Hematopoietic multipotent progenitor cell (in vitro differentiated cells): ENCODE measurements at places on chromosomes 4 and X. TPM values are rescaled to one million over a fixed set of nuclear protein-coding genes. Genes with fewer than 3 reads are reported as not detected.

The ZCCHC18 gene
- 3.8 TPM for total RNA-seq

The ADGRG2 gene
- total RNA-seq = not detected

GRCh38 chrX:104749951-104750610, 184.1 kb downstream of the IL1RAPL2 start:
- DNase-seq = no peak

- DNase-seq = peak; percentile 72
Observed at GRCh38 chrX:101759000-101759399, 99.3 kb upstream of the ARMCX2 start.

GRCh38 chrX:123561439-123562215, 171.2 kb downstream of the THOC2 start:
- no peak for DNase-seq

DNA sequence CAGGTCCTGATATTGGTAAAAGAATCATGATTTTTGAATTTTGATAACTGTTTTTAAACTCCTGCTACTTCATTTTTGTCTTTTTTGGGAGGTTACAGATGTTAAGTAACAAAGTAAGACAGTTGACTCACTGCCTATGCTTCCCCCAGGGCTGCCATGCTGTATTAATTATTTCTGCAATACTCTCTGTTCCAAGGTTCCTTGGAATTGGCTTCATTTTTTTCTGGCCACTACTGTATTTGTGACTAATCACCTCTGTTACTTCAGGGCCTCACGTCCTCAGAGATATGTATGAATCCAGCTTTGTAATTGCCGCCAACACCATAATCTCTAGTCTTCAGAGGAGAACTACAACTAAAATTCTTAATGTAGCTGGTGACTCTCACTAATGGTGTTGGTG, 1729.3 kb downstream of the C4orf33 start:
- no peak for DNase-seq
